ENCODE measurements at places on chromosomes 16 and 17.
A peak's percentile ranks its signal among the peaks of the same experiment; 100 is the strongest.

DNA sequence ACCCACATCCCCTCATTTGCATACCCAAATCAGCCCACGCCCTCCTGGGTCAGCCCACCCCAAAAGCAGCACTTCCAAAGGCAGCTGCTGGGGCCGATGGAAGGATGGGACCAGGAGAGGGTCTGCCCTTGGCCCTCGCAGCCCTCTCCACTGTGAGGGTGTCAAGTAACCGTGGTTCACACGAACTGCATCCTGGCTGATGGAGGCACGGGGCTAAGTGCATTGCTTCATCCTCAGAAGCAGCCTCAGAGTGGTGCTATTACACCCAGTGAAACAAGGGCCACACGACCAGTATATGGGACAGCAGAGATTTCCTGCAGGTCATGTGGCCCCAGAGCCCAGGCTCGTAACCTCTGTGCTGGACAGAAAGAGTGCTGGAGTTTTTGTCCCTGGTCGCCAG is 13.2 kb upstream of the ATP2A3 start:
- no peak for DNase-seq

DNA sequence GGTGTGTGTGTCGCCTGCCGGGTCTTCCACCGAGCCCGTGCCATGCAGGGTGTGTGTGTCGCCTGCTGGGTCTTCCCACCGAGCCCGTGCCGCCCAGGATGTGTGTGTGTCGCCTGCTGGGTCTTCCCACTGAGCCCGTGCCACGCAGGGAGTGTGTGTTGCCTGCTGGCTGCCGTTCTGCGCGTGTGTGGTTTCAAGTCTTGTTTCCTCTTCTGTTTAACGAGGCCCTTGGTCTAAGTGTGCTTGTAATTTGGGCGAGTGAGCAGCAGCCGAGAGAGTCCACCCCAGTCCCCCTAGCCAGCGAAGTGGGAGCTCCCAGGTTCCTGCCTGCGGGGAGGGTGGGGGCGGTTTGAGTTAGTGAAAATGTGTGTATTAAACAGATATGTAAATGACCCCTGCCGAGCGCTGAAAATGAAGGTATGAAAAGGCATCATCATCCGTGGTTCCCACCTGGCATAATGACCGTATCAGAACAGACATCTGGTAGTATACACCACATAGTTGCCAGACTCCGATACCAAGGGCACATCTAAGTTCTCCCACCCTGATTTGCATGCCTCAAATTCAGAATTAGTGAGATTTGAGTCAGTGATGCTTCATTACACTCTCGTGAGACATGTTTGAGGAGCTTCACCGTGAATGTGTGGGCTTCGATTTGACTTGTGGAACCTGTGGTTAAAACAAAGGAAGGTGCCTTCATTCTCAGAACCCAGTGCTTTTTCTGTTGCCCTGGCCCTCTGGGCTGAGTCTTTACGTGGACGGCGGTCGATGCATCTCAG is 114.5 kb upstream of the CHMP6 start:
- no peak for DNase-seq

GRCh38 chr17:58388302-58389190 is 28.8 kb downstream of the RNF43 start:
- DNase-seq, result no peak

- peak; percentile 35 for DNase-seq
These were observed 94.6 kb downstream of the CMIP start for GRCh38 chr16:81539009-81539758.

GRCh38 chr17:41583137-41584127 is 3.3 kb downstream of the KRT14 start:
- DNase-seq, result no peak

DNA sequence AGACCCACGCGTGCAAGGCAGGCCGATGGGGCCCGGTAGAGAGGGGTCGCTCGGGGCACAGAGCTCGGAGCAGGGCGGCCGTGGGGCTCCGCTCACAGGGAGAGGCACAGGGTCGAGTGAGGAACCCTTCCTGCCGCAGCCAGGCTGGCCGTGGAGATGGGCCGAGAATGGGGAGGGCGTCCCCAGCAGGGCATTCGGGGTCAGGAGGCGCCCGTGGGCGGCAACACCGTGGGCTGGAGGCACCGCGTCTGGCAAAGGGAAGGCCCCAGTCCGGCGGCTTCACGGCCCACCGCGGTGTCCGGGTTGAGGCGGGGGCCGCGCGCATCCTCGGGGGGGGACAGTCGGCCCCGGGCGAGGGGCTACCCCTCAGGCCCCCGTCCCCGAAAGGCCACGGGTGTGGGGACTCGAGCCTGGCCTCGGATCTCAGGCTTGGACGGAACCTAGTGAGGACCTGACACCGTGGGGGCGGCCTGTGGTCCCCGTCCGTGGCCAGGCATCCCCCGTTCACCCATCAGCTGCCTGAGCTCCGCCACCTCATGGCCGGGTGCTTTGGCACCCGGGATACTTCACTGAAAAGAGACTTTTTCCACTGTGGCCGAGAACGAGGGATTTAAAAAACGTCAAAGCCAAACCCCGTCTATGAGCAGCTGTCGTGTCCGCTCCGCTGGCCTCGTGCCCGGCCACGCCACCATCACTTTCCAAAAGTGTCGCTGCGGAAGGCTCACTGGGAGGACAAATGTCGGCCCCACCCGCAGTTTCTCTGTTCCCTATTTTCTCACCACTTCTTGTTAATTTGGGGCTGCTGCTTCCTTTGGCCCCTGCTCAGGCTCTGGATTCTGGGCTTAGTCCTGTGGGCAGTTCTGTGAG is 73.6 kb downstream of the METRNL start:
- DNase-seq, result no peak

DNA sequence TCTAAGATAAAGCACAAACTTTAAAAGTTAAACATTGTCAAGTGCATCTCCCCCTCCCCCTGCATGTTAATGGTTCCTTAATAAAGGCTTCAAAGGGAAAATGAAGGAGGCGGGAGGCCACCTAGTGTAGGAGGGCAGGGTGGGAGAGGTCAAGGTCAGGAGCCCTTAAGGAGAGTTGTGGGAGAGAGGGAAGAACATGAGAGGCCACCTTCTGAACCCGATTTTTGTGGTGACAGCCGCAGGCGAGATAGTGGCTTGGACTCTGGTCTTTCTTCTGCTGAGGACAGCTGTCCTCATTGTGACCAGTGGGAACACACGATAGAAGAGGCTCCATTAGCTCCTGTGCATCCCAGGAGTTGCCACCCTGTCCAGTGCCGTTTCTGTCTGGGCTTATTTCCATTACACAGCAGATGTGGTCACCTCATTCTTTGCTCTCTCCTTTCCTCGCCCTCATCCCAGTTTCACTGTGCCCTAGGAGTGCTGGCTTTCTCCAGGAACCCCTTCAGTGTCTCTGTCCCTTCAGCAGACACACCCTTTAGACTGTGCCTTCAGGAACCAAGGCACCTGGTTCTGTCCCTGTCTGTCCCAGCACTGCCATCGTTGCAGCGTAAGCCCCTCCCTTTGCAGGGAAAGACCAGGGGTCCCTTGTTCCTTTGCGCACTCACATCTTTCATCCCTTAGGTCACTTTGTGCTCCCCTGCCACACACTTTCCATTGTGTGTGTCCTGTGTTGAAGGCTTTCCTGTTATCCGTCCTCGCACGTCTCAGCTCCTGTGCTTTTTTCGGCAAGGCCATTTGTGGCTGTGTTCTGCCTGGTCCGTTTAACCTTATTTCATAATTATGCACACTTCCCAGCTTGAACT is 7.5 kb downstream of the SEC14L1 start:
- DNase-seq, result no peak

- no peak for DNase-seq
These were observed 35.4 kb downstream of the SYCE1L start for GRCh38 chr16:77234611-77235010.

- DNase-seq, result no peak
These were observed 17.8 kb downstream of the STX8 start for GRCh38 chr17:9557857-9558256.

Data from GM03348 (cell line).